H1 (cell line): ENCODE measurements at places on chromosomes 16 and 17. TPM values are rescaled to one million over a fixed set of nuclear protein-coding genes. Genes with fewer than 3 reads are reported as not detected.

The SMPD3 gene
- 0.39 and 0.55 TPM in 2 replicates for polyA plus RNA-seq

The HLF gene
- 0.36 and 0.39 TPM in 2 replicates for polyA plus RNA-seq

The ICAM2 gene
- 0.63 and 0.77 TPM in 2 replicates for polyA plus RNA-seq

The SPN gene
- 1.3 and 1.5 TPM in 2 replicates for polyA plus RNA-seq
